Jurkat, Clone E6-1 (cell line): ENCODE measurements at places on chromosomes 16 and 17.

DNA sequence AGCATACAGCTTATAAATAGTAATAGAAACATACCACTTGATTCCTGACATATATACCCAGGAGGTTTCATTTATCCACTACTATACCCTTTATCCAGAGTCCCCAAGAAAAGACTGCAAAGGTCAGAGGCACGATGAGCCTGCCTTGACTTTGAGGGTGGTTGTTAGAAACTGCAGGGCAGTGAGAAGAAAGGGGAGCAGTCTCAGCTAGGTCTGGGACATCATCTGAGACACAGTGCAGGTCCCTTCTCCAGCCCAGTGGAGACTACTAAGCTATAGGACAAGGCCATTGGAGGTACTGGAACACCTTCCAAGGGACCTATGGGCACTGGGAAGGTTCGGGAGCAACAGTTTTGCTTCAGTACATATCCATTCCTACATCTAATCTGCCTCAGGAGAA lies 20.2 kb upstream of the TEKT3 start:
- no peak for DNase-seq

DNA sequence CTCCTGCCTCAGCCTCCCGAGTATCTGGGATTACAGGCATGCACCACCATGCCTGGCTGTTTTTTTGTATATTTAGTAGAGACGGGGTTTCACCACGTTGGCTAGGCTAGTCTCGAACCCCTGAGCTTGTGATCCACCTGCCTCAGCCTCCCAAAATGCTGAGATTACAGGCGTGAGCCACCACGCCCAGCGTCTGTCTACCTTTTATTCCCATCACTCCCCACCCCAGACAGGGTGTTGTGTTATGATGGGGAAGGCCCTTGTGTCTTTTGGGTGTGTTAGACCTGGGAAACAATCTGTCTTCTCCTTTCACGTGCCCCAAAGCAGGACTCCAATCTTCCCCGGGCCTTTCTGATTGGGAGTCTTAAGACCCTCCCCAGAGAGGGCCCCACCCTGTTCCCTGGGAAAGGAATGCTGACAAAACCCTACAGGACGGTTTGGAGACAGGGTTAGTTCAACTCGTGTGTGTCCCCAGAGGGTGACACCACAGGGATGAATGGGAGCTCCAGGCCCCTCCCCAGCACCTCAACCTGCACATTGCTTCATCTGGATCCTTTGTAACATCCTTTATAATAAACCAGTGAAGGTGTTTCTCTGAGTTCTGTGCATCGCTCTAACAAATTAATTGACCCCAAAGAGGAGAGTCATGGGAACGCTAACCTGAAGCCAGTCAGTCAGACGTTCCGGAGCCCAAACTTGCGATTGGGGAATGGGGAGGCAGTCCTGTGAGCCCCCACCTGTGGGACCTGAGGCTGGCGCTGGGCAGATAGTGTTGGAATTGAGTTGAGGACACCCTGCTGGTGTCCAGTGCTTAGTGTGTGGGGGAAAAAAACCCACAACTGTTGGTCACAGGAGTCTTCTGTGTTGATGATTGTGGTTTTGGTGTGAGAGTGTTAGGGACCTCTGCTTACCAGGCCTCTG lies 3.2 kb upstream of the ELOB start:
- DNase-seq, result no peak

- no peak for DNase-seq
Observed at GRCh38 chr17:43967251-43967875, 13.6 kb upstream of the PYY start.

- DNase-seq, result no peak
Observed at GRCh38 chr16:53826658-53827057, 122.7 kb downstream of the FTO start.

- DNase-seq, result no peak
Observed at GRCh38 chr17:64653325-64653984, 8.7 kb downstream of the SMURF2 start.

- no peak for DNase-seq
Observed at GRCh38 chr16:71343078-71343477, 15.4 kb upstream of the CALB2 start.

DNA sequence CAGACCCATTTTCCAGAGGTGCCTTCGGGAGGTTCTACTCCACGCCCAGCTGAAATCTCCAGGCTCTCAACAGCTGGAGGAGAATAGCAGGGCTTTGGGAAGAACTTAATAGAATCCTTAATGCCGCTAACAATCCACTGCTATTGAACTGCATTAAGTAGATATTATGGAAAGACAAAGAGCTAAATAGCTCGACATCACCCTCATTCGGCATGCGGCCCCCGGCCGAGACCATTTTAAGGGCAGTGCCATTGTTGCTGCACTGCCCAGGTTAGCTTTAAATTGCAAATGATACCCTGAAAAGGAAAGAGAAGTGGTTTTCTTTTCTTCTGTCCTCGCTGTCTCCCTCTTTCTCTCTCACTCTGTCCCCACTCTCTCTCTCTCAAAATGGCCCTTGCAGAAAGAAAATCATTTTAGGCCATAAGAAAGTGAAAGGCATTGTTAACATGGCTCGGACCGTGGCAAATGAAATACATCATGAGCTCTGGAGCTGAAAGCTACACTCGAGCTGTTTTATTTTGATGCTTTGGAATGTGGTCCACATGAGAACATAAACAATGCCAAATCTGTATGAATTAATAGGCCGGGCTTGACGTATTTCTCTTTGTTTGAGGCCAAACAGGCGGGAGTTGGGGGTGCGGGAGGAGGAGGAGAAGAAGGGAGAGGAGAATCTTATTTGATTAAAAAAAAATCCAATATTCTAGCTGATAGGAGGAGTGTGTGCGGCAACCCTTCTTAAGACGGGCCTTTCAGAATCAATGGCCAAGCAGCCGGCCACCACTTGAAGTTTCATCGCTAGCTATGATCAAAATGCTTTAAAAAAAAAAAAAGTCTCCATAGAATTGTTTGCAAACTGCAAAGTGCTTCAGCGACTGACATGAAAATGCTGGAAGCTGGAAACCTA lies 298.8 kb upstream of the IRX3 start:
- DNase-seq, result no peak

GRCh38 chr17:49054342-49055092 lies 57.3 kb downstream of the IGF2BP1 start:
- no peak for DNase-seq

DNA sequence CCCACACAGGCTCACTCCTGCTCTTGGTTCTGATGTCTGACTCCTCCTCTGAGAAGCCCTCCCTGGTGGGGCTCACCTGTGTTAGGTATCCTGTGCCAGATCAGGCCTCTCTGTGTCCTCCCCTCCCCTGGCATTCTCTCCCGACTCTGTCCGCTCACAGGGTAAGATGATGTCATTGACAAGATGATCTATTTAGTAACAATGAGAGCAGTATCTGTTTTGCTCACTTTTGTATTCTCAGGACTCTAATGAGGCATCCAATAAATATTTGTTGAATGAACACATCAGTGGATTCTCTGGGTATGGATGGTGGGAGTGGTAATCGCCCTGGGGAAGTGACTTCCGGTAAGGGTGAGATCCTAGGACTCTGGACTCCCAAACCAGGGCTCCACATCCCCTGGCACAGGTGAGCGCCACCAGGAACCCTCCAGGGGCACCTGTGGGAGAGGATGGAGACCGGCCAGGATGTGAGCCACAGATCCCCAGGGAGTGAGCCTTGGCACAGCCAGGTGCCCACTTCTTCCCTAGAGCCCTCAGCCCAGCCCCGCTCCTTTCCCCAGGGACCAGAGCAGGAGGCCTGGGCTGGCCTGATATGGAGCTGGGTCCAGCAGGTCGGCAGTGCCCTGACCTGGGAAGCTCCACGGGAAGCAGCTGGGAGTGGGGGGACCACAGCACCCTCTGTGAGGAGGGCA lies 5.4 kb upstream of the HAP1 start:
- no peak for DNase-seq

GRCh38 chr17:47013341-47013740 lies 34.3 kb upstream of the RPRML start:
- no peak for DNase-seq

- DNase-seq, result no peak
Observed at GRCh38 chr16:20409398-20410120, at the start of gene ACSM5. TSS of gene ACSM5 (plus strand) at chr16:20409534. CDS start at chr16:20411485, 1,951 bp downstream.

DNA sequence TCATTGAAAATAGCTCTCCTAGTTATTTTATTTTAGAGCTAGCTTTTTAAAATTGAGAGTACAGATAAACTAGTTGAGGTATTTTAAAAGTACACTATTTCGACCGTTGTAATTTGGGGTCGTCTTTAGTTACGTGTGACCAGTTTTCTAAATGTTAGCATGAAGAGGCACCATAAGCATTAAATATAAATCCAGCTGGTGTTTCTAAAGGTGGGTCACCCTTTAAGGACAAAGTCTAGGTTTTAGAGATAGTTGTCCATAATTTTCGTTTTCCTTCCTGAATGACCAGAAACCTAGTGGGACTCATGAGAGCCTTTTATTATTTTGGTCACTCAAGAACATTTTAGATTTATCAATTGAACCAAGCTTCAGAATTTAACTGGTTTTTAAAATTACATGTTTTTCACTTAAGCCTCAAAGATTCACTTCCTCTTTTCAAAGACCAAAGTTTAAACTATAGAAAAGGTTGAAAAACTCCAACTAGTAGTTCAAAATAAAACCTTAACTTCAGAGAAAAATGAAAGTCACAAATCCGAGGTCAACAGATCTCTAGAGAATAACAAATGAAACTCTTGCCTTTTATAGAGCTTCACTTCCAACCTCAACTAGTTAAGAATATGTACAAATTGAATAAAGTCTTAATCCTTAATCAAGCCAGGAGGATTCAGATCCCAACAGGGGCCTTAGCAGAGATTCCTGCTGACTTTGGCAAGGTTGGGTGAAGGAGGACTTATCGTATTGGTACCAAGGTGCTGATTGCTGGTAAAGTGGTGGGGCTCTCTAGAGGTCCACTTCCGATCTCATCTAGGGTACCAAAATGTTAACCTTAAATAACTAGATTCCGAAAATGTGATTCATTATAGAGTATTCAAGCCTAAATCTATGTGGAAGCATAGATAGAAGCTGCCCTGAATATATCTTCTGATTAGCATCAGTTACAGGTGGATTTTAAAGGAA lies 32.5 kb downstream of the PHKB start:
- DNase-seq, result no peak

DNA sequence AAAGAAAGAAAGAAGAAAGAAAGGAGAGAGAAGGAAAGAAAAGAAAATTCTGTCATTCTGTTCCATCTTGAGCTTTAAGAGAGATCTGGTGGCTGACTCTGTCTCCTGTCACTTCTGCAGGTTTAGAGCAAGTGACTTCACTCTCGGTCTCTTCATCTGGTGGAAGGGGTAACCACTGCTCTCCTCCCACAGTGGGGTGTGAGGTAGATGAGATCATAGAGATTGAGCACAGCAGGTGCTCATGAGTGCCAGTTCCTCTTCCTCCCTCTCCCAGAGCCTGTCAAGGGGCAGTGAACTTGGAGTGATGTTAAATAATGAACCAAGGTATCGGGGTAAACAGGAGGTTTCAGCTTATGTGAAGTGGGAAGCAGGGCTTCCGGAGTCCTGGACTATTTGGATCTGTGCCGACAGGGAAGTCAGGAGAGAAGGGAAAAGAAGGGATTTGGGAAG lies 47.7 kb downstream of the BEAN1 start:
- DNase-seq, result peak; percentile 90

GRCh38 chr17:4492721-4493561 lies 5.7 kb upstream of the SPNS2 start:
- peak; percentile 39 for DNase-seq

DNA sequence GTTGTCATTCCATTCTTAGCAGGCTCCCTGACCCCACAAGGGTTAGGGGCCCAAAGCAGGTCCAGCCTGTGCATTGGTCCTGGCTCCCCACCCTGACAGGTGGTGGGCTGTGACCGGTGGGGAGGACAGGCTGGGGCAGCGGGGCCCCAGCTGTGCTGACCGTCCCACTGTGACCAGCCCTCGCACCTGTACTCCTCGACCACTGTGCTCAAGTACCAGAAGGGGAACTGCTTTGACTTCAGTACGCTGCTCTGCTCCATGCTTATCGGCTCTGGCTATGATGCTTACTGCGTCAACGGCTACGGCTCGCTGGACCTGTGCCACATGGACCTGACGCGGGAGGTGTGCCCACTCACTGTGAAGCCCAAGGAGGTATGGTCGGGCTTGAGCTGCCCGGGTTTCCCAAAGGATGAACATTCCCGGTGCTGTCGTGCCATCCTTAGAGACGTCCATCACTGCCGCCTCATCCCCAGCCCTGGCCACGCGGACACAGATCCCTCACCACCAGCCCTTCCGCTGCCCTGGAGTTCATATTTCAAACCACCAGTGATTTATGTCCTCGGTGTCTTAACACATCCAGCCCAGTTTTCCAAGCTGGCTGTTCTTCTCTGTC lies 7.3 kb downstream of the DRC7 start:
- DNase-seq, result no peak

GRCh38 chr16:30526137-30526822 lies at the start of gene ZNF768:
TSS of gene ZNF768 (minus strand) at chr16:30526566. CDS start at chr16:30526413, 153 bp downstream.
- DNase-seq, result no peak

GRCh38 chr17:76736349-76737081 lies 616 bp downstream of the SRSF2 start:
- DNase-seq, result no peak

DNA sequence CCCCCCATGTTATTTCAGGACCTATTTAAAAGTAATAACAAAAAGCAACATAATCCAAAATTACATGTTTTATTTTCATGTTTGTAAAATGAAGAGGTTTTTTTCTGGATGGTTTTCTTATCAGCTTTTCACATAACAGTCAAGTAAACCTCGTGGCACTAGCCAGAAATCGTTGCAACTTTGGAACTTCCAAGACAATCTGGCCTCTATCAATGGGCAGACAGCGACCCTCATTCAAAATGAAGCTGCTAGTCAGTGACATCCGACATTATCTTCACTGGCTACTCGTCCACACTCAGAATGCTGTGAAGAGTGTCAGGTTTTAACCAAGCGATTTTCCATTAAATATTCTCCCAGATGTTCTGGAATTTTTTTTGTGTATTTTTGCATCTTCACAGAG lies 22.7 kb downstream of the ZNF652 start:
- DNase-seq, result no peak

DNA sequence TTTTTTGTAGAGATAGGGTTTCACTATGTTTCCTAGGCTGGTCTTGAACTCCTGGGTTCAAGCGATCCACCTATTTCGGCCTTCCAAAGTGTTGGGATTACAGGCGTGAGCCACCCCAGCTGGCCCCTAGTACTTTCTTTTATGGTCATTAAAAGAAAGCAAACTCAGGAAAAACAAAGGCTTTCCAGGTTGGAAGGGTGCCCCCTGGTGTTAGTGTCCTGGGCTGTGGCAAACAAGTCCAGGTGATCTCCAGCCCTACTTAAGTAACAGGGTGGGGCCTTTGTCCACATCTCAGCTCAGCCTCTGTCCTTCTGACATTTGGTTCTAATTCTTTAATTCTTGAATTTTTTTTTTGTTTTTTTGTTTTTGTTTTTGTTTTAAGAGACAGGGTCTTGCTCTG lies 6.9 kb downstream of the IGFBP4 start:
- no peak for DNase-seq

DNA sequence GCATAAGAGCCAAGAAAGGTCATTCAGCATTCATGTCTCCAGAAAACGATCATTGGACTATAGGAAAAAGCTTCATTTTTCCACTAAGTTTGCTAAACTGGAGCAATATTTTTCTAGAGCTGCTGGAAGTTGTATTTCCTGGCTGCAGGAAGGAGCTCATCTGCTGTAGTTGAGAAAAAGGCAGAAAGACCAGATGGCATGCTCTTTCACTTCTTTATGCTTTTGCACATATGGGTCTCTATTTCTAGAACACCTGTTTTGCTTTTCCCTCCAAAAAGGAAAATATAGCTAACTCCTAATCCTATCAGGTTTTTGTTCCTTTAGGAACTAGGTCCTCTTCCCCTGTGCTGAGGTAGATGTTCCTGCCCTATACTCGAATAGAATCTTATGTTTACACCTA lies 61.9 kb upstream of the HLF start:
- no peak for DNase-seq
